ENCODE measurements at places on chromosomes 7 and 10.

DNA sequence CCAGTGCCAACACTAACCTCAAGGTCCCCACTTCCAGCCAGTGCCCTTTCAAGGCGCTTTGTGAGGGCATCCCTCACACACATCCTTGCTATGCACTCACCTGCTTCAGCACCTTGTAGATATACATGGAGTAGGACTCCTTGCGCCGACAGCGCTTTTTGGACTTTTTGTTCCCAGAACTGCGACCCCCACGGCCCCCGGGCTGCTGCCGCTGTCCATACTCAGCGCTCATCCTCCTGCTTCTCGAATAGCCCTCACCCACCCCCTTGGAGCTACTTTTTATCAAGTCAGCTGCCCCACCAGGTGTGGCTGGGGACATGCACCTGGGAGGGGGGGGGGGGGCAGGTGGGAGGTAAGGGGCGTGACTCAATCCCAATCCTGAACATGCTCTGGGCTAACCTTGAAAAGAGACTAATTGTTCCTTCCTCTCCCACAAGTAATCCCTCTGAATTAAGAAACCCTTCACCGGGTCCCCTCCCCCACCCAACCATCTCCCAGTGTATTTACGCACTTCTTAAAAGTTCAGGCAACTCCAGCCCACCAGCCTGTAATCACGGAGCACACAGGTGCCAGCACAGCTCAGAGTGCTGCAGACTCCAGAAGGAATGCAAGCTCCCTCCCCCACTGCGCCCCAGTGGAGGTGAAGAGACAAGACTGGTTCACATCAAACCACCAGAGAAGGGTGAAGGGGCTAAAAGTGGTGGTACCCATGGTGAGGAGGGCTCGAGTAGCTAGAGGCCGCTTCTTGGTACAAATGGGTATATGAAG lies at the start of gene H2BK1:
TSS of gene H2BK1 (minus strand) at position 402 of the 768 bp plus-strand sequence. CDS start at position 232, 170 bp downstream.
- DNase-seq, result no peak

DNA sequence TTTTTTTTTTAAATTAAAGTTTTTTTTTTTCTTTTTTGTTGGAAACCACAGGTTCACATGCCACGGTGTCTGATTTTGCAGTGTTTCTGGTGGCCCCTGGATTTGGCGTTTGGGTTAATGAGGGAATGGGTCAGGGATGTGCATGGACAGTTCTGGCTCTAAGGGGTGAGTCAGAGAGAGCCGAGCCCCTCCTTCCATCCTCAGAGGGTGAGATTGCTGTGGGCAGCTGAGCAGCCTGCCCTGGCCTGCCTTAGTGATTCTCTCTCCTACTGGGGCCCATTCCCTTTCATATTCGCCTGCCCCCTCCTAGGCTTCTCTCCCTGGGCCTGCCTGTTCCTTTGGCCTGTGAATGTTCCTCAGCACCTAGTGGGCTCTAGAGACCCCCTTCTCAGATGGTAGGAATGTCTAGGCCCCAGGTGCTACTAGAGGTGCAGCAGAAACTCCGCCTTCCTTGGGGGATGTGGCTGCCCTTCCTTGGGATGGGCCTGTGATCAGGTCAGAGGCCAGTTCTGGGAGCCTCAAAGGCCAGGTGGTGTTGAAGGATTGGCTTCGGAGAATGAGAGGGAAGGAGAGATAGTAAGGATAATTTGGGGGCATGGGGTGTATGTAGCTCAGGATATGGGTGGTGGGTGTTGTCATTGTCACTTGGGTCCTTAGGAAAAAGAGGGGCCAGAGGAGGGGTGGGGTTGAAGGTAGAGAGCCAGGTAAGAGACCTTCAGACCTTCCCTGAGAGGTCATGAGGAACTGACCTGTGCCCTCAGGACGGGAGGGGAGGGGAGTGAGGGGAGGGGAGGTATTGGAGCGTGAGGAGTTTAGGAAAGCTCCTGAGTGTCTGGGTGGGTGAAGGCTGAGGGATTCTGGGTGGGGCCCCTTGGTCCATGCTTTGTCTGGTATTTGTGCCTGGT lies 19.8 kb downstream of the TSPAN14 start:
- DNase-seq, result no peak

DNA sequence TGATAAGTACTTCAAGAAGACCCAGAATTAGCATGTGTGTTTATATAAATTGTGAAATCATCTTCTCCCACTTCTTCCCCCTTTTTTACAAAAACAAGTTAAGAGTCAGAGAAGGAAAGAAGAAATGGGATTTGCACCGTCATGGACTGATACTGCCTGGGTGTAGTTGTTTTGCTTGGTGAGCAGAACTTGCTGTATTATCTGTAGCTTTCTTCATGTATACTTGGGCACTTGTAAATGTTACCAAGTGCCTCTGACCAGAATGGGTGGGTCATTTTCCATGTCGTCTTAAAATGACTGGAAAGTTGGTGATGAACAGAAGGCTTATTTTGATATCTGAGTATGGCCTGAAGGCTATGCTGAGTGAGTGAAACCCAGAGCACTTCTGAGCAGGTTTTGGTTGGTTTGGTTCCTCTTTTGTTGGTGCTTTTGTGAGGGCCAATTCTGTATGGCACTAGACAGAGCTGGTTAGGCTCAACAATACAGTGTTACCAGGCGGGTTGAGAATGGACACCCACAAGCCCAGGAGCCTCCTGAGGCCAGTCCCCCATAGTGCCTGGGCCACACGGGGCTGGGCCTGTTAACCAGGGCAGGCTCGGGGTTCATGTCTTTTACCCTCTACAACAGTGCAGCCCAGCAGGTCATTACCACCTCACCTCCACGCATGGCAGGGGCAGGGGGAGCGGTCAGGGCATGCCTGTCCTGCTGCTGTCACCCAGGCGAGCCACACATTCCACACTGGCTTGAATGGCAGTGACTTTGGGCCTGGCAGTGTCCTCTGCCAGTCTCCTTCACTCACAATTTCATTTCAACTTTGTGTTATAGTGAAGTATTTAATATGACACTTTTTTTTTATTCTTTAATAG lies 115.1 kb downstream of the CCNY start:
- no peak for DNase-seq

DNA sequence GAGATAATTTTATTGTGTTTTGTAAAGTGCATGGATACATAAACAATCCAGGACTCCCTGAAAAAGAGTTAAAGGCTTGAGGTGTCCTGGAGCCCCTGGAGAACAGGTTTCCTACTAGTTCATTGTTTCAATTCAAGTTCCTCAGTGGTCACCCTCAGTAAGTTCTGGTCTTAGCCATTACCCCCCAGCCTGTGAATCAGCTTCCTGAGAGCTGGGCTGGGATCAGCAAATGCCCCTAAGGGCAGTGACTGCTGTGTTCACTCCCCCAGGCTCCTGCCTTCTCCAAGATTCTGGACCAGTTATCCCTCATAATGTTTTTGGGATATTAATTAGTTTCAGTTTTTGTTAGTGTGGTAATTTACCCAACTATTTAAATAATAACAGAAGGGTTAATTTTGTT lies 151.6 kb upstream of the PRSS58 start:
- no peak for DNase-seq

DNA sequence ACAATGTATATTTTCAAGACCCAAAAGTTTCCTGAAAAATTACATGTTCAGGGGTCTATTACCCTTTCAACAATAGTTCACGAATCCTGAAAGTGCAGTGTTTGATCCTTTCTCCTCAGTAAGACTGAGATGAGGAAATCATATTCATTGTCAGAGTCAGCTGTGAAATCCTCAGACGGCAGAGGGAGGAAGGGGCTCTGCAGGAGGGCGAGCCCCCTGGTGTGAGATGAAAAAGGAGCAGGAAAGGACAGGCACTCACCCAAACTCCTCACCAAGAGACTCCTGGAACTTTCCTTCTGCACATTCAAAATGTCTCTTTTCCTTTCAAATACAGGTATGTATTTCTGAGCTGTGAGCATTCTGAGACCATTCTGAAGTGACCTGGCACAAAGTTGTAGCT lies 150.3 kb upstream of the HABP2 start:
- DNase-seq, result no peak

DNA sequence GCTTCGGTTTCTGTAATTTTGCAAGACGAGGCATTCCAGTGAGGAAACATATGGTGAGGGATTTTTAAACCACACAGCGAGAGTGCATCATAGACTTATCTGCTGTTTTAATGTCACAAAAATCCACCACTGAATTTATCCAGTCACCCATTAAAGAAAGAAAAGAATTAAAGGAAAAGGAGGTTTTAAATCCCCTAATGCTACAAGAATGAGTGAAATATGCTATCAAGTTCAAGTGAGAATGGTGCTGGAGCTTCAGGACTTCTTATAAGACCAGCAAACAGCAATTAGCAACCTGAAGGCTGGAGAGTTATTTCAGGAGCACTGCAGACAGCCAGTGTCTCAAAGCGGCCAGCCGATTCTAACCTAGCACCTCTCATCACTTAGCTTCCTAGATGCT lies 439.1 kb upstream of the MGMT start:
- no peak for DNase-seq

DNA sequence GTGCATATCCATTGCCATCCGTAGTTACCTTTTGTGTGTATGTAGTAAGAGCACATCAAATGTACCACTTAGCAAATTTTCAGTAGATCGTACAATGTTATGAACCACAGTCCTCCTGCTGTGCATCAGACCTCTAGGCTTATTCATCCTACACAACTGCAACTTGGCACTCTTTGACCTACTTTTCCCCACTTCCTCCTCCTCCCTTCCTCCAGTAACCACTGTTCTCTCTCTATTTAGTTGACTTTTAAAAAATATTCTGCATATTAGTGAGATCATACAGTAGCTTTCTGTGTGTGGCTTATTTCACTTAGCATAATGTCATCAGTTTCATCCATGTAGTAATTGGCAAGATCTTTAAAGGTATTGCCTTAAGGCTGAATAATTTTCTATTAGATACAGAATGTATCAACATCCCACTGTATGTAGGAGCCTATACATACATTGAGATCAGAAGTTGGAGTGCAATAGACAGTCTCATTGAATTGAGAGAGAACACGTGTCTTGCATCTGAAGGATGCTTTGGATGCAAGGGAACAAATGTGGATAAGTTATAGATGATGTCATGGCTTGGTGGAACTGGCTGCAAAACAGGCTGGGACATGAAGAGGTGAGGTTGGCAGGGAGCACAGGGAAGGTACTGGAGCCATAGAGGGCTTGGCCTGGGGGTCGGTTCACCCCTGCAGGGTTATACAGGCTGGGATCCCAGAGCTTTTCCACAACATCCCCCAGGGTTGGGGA lies 83.0 kb upstream of the FAM180A start:
- DNase-seq, result no peak

GRCh38 chr7:44980393-44981034 lies 1.7 kb upstream of the MYO1G start:
- DNase-seq, result no peak

- no peak for DNase-seq
These were observed 1548.1 kb upstream of the LRRTM3 start for GRCh38 chr10:65377687-65378086.

- no peak for DNase-seq
These were observed 112.1 kb downstream of the LMBR1 start for GRCh38 chr7:156780724-156781455.

DNA sequence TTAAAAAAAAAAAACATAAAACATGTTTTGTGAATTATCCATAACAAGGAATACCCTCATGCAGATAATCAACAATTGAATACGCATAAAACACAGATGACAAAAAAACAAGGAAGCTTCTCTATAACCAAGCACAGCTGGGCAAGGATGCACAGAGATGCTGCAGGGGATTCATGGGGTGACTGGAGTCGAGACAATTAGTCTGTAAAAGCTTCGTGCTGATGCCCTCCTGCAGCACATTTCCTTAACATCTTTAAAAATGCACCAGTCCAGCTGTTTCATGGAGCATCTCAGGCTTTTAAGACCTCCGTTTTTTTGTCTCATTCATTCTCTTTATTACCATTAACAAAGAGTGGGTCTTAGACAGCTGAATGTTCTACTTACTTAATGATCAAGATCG lies 794.0 kb upstream of the C7orf33 start:
- no peak for DNase-seq

DNA sequence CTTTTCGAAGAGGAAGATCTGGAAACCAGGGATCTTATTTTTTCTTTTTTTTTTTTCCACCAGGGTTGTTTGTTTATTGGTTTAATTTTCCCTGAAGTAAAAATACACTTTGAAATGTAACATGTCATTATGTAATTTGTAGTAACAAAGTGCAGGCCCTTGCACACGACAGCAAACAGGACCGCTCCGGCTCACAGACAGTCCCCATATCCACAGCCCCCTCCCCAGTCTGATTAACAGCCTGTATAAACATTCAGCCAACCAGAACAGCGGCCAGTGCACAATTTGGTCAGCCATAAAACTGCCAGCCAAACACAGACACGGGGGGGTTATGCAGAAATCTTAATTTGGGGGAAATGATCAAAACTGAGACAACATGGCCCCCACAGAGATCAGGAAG lies 431.6 kb upstream of the NPVF start:
- DNase-seq, result no peak

DNA sequence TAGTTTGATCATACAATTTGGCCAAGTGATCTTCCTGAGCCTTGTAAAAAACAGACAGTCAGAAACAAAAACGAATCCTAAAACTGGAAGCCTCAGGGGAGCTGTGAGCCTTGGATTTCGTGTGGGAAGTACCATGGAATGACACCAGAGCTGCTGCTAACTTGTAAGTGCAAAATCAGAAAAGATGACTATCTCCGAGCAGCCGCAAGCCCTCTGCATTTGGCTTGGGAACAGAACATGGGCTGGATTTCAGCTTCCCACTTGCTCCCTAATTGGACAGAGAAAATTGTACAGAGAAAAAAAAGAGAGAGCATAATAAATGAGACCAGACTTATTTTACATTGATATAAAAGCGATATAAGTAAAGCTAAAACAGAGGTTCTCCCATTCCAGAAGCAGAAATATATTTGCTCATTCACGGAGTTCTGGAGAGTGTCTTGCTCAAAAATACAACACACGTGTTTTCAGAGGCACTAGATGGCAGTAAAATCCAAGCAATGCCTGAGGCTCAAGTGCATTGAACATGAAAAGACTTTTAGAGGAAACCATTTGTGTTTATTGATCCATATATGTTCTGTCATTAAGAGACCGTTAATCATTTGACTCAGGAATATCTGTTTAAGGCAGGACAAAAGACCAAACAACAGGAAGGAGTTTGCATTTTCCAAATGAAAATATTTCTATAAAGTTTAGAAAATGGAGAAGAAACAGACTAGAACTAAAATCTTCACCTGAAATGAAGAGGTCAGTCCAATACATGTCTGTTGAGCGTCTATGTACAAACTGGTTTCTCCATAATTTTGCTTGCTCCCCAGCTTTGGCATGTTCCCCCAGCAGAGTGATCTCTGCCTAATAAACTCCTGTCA lies 78.3 kb upstream of the SLC26A5 start:
- peak; percentile 22 for DNase-seq

GRCh38 chr7:28036696-28037095 lies 143.9 kb downstream of the JAZF1 start:
- DNase-seq, result no peak

DNA sequence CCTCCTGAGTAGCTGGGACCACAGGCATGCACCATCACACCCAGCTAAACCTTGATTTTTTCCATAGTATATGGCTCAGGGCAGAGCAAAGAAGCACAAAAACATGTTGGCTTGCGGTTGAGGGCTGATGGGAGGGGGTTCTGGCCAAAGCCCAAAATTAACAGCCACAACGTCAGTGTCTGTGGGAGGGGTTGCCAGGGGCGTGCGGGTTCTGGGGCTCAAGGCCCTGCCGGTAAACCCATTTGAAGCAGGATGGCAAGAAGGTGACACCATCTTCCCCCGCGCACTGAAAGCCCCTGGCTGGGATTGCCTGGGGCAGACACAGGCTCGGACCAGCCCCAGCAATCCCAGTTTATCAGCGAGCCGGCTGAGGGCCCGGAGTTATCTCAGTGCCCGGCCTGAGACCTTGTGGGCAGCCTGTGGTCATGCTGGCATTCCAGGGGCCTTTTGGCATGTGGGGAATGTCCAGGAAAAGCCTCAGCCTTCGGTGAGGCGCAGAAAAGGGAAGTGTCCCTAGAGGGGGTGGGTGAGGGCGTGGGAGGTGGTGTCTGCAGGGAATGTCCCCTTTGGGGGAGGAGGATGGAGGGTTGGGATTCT lies 167.7 kb upstream of the TNRC18 start:
- no peak for DNase-seq
